ENCODE measurements at places on chromosomes 1 and 21. TPM values are rescaled to one million over a fixed set of nuclear protein-coding genes. Genes with fewer than 3 reads are reported as not detected.

DNA sequence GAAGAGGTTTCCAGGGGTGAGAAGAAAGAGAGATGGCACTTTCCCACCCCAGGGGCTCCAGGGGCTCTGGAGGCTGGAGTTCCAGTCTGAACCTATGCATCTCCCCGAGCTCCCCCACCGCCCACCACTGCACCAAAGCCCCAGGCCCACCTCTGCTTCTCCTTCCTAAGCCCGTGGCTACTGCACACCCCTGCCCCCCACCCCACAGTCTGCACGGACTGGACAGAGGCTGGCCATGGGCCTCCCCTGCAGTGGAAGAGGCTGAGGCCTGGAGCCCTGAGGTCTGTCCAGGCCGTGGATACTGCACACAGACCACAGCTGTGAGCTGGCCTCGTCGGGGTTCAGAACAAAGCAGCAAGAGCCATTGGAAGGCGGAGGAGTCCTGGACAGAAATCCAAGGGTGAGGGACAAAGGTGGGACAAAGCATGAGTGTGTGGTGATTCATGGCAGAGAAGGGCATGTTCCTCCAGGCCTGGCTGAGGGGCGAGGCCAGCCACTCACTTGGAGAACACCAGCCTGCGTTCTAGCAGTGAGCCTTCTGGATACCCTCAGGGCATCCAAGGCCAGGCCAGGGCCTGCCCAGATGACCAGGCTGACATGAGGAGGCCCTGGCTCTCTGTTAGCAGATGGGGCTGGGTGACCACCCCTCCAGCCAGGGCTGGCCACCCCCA lies 244.8 kb upstream of the VAMP3 start:
- H3K36me3 ChIP-seq: no peaks in the 10 kb centered on the region
- no peak overlapping the region for H3K27ac ChIP-seq
- no peaks in the 10 kb centered on the region for H3K27me3 ChIP-seq
- H3K4me1 ChIP-seq: no peaks in the 10 kb centered on the region
- no peak for DNase-seq
- H3K4me3 ChIP-seq: no peak overlapping the region

GRCh38 chr1:213600879-213601278 lies 386.9 kb upstream of the PROX1 start:
- no peaks in the 10 kb centered on the region for H3K4me1 ChIP-seq
- H3K27ac ChIP-seq: no peak overlapping the region
- H3K27me3 ChIP-seq: no peaks in the 10 kb centered on the region

GRCh38 chr1:217524787-217525520 lies 105.9 kb downstream of the GPATCH2 start:
- no peaks in the 10 kb centered on the region for H3K36me3 ChIP-seq
- H3K4me1 ChIP-seq: no peaks in the 10 kb centered on the region
- DNase-seq: no peak
- H3K4me3 ChIP-seq: no peak overlapping the region

DNA sequence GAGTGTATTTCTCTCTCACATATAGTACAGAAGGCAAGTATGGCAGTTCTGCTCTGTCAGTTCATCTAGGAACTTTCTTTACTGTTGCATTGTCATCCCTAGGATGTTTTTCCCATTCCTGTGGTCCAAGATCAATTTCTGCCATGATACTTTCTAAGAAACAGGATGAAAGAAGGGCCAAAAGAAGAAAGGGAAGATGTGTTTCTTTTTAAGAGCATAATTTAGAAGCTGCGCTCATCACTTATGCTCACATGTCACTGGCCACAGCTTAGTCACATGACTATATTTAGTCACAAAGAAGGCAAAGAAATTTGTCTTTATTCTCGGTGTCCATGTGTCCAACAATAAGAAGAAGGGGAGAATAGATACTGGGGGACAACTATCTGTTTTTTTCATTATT lies 7.0 kb upstream of the MAST2 start:
- no peak for DNase-seq
- H3K36me3 ChIP-seq: no peaks in the 10 kb centered on the region
- no peak overlapping the region for H3K27ac ChIP-seq
- H3K4me1 ChIP-seq: no peaks in the 10 kb centered on the region

Gene GCSAML
- total RNA-seq: not detected
